ENCODE measurements at places on chromosomes 6 and 20. TPM values are rescaled to one million over a fixed set of nuclear protein-coding genes. Genes with fewer than 3 reads are reported as not detected.

Gene TINAG
- total RNA-seq: not detected

Gene NHSL1
- total RNA-seq: 3.5 TPM

Gene GSTA4
- total RNA-seq: 25.3 TPM

Gene ENPP1
- total RNA-seq: 1.5 TPM

Gene DLL1
- 1.8 TPM for total RNA-seq

Gene IPCEF1
- total RNA-seq: not detected

Gene BEND3
- total RNA-seq: 1.4 TPM

Gene TP53TG5
- total RNA-seq: 0.12 TPM

Gene OTOR
- total RNA-seq: not detected

Gene CRISP2
- not detected for total RNA-seq

Gene RGS17
- total RNA-seq: 12.7 TPM

Gene PPP1R14C
- total RNA-seq: 3.2 TPM

All from smooth muscle cell of the coronary artery (primary cell).